ENCODE measurements at places on chromosomes 4 and X. TPM values are rescaled to one million over a fixed set of nuclear protein-coding genes. Genes with fewer than 3 reads are reported as not detected.

Gene NAT8L
- 0.17 TPM for total RNA-seq

Gene GUCY1A1
- 59.1 TPM for total RNA-seq

Gene MAGEE2
- not detected for total RNA-seq

Gene PRDX4
- total RNA-seq = 200 TPM

Gene FRMD7
- not detected for total RNA-seq
